Myocyte (in vitro differentiated cells): ENCODE measurements at places on chromosomes 5 and 9.

DNA sequence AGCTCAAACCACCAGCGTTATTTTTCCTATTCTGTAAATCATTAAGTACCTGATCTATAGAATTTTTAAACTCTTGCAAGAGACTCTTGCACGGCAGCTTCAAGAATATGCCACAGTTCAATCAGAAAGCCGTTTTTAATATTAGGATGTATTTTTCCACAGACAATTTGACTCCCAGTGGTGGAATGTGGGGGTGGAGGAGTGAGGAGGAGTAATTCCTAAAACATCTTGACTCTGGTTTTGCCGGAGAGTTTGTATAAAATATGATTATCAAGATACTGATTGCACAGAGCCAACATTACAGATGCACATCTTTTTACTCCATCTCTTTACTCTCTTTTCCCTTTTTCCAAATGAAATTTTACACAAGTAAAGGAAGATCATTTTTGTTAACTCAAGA is 288.3 kb downstream of the ENC1 start:
- DNase-seq: no peak

GRCh38 chr9:34069831-34070230 is 21.1 kb upstream of the UBAP2 start:
- DNase-seq: no peak

- DNase-seq: no peak
Measured at GRCh38 chr5:127963931-127964330, 119.6 kb upstream of the SLC12A2 start.

GRCh38 chr5:10734037-10734709 is 26.9 kb downstream of the DAP start:
- no peak for DNase-seq

DNA sequence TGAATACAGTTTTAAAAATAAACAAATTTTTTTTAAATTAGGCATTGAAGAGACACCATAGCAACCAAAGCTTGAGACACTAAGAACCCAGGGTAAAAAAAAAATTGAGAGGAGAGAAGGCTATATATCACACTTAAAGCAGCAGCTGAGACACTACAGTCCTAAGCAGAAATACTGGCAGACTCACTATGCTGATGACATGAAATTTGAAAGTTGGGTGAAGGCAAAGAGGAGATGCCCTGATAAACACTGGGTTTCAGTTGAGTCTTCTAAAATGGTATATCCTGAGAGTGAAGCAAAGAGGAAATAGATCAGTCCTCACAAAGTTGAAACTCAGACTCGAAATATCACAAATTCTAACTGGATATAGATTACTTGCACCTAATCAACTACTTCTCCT is 419.9 kb upstream of the CDH9 start:
- no peak for DNase-seq

- no peak for DNase-seq
Measured at GRCh38 chr5:81601919-81602318, 149.0 kb downstream of the SSBP2 start.

- no peak for DNase-seq
Measured at GRCh38 chr5:14557203-14557770, 24.3 kb upstream of the OTULINL start.

DNA sequence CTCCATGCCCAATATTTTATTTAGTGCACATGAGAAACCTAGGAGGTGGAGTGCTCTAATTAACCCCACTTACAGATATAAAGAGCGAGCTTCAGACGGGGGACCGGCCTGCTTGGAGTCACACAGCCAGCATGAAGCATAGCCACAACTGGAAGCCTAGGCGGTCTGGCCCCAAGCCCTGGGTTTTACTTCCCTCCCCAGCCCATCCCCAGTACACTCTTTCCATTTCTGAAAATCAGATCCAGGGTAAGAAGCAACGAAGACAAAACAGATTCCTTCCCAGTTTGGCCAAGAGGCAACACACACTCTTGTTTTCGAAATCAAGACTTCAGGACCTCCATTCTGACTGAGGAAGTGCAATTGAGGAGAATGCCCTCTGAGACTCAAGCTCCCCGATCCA is 27.1 kb downstream of the KCNMB1 start:
- DNase-seq: no peak

DNA sequence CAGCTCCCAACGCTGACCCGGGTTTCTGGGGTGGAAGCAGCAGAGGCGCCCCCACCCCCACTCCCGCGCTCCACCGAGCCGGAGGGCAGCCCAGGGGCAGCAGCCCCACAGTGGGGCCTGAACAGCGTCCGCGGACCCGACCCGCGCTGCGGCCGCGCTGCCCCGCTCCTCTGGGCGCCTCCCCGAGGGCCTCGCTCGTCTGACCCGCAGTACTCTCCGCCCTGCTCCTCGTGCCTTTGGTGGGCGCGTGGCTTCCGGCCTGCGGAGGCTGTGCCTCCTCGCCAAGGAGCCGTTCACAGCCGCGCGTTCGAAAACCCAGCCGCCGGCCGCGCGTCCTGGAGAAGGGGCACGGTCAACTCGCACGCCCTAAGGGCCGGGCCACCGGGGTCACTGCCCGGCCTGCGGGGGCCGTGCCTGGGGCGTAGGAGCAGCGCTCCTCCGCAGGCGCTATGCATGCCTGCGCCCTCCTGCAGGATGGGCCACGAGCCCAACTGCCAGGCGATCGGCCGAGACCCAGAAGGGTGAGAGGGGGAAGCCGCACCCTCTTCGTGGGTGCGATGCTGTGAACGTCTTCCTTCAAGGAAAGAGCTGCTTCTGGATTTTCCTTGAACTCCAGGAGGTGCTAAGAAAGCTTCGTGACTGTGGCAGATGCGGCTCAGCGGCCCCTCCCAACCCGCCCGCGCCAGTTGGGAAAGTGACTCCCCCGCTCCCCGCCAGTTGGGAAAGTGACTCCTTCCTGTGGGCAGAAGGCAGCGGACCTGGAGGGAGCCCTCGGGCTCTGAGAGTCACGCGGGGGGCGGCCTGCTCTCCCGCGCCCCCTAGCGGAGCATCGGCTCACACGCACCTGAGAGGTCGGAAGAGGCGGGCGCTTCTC is 82.7 kb downstream of the HSD17B3 start:
- no peak for DNase-seq

- DNase-seq: no peak
Measured at GRCh38 chr9:14670718-14671117, 22.5 kb downstream of the ZDHHC21 start.

- DNase-seq: no peak
Measured at GRCh38 chr9:1049641-1050040, 516 bp upstream of the DMRT2 start.

DNA sequence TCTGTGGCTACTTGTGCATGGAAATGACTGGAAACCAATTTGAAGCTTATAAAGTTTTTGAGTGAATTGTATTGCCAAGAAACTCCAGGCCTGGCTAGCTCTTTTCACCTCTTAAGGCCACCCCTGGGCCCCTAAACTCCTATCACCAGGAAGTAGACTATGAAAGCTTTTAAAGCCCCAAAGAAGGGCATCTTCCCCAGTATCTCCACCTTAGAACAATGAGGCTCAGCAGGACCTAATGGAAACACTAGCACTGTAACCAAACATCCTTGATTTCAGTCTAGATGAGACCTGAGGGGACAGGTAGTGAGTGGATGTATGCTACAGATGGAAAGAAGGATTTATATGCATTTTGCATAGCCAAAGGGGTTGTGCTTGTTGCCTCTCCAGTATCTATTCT is 25.0 kb downstream of the LYRM7 start:
- DNase-seq: no peak

DNA sequence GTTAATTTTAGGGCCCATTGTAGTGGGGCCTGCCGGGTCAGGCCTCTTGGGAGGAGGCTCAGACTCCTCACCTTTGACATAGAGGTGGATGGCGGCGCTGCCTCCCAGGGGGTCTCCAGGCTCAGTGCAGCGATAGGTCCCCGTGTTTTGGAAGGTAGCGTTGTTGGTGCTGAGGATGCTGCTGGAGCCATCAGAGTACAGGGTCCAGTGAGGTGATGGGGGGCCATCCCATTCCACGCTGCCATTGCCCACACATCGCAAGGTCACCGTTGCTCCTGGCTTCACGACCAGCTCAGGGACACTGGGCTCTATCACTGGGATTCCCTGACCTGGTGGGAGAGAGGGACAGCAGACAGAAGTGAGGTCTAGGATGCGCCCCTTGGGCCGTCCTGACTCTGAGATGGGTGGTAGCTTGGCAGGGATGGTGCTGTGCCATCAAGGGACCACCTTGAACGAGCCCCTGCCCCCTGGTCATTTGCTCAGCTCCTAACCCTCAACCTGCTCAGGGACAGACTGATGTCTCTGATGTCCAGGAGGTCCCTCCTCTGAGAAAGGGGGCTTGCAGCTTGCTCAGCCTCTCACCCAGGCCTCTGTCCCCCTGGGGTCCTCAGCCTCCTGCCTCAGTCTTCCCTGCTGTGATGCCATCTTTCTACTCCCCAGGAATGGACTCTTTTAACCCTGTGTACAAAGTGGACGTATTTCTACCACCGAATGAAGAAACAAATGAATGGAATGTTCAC is 5.5 kb downstream of the CSF1R start:
- DNase-seq: no peak

- no peak for DNase-seq
Measured at GRCh38 chr5:7638456-7638855, 212.5 kb downstream of the CFAP90 start.

- DNase-seq: no peak
Measured at GRCh38 chr5:125583321-125584139, 837.1 kb upstream of the ZNF608 start.

- DNase-seq: no peak
Measured at GRCh38 chr9:5578018-5578697, 50.7 kb upstream of the RIC1 start.

GRCh38 chr9:128405077-128405779 is 15.4 kb upstream of the CERCAM start:
- no peak for DNase-seq

DNA sequence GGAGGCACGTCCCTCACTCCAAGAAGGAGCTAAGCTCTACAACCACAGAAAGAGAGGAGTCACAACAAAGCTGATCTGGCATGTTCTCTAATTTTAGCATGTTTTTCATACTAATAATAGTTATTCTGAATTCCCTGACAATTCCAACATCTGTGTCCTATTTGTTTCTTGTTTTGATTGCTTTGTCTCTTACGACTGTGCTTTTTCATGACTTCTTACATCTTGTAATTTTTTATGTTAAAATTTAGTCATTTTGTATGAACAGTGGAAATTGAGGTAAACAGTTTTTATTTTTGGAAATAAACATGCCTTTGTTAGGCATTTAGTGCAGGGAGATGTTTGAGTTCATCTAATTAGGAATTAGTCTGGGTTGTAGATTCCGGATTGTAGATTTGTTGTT is 668.1 kb upstream of the EDIL3 start:
- peak; percentile 22 for DNase-seq

DNA sequence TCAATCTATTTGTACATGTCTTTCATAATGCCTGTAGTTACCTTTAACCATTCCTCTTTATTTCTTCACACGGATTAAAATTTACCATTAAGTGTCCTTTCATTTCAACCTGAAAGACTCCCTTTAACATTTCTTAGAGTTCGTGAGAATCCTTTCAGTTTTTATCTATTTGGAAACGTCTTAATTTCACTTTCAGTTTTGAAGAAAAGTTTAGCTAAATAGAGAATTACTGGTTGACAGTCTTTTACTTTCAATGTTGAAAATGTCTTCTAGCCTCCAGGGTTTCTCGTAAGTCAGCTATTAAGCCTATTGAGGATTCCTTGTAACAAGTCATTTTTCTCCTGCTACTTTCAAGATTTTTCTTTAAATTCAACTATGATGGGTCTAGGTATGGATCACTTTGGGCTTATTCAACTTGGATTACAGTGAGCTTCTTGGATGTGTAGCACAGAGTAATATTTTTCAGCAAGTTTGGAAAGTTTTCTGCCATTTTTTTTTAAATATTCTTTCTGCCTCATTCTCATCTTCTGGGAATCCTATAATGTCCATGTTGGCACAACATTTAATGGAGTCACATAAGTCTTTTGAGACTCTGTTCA is 48.5 kb downstream of the RFX3 start:
- no peak for DNase-seq

GRCh38 chr9:17795744-17796143 is 216.9 kb downstream of the SH3GL2 start:
- peak; percentile 67 for DNase-seq

DNA sequence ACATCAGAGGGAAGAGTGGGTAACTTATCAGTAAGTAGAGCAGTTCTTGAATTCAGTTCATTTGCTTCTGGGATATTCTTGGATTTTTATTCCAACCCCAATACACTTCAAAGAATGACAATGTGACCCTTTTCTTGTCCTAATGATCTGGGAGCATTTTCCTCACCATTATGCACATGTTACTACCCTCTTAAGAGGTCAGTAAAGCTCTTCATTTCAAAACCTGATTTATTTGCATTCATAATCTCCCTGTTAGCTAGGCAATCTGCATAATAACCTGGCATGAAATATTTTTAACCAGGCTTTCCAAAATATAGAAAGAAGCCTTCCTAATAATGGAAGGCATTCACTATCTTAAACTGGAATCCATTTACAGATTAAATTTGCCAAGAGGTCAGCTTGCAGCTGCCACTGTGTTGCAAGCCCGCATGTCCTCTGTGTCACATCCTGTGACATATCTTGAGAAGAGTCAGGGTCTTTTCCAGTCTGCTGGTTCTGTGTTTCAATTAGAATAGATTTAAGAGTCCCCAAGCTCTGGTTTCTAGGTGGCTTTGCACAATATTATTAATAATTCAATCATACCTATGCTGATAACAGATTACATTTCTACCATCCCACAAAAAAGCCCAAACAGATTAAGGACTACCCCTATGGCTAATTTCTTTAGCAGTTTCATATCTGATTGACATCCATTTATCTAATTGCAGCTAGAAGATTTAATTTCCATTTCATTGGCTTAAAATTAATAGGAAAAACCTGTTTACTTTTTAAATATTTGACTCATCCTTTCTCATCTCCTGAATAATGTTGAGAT is 30.9 kb upstream of the PPP2R2B start:
- DNase-seq: no peak

DNA sequence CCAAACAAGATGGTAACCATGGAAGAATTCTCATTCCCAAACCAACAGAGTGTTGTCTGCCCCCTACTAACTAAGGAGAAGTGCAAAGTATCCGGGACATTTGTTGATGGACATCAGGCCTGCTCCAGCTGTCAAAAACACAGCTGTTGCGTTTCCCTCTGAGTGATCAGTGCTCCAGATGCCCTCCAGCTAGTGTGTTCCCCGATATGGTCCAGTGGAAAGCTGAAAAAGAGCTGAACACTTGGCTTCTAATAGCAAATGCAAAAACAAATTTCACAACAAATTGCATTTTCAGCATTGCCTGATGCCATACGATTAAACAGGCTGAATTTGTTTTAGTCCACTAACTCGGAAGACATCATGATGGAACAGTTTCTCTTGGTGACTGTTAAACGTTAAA is 1398.7 kb downstream of the PTPRD start:
- no peak for DNase-seq

GRCh38 chr9:72952381-72952690 is 517 bp downstream of the ALDH1A1 start:
- DNase-seq: peak; percentile 39

DNA sequence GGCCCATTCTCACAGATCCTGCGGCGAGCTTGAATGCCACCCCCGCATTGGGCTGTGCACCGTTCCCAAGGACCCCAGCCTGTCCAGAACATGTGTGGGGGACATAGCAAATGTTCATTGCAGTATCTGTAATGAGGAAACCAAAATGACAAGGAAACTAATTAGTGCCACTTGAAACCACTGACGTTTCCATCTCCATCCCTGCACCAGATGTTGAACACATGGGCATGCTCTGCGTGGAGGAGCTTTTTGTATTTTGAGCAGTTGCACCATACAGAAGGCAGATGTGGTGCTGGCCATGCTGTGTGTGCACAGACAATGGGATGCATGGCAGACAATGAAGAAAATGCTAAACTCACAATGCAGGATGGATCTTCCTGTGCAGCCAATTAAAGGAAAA is 437.7 kb downstream of the SEMA5A start:
- DNase-seq: no peak
